ENCODE measurements at places on chromosomes 12 and 14.
A peak's percentile ranks its signal among the peaks of the same experiment; 100 is the strongest.

DNA sequence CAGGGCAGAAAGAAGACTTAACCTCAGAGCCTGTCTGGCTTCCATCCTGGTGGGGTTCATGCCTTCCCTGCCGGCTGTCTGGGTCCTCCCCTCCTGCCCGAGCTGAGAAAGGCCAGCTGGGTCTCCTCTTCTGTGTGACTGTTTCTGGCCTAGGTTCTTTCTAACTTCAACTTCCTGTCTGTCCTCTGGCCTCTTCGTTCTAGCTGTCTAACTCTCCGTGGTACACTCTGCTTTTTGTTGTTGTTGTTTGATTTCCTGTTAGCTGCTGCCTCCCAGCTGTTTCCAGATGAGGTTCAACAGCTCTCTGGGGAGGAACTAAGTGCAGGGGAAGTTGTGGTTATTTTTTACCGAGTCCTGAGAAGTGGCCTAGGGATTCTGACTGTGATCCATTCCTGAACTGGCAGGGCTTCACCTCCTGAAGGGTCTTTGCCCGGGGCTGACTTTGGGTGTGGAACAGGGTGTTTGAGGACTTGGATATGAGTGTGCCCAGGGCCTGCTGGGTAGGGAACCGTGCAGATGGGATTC, 3.2 kb downstream of the MLXIP start:
- DNase-seq: peak; percentile 97

- DNase-seq: no peak
These were observed 51.4 kb upstream of the BAZ1A start for GRCh38 chr14:34926552-34926951.

DNA sequence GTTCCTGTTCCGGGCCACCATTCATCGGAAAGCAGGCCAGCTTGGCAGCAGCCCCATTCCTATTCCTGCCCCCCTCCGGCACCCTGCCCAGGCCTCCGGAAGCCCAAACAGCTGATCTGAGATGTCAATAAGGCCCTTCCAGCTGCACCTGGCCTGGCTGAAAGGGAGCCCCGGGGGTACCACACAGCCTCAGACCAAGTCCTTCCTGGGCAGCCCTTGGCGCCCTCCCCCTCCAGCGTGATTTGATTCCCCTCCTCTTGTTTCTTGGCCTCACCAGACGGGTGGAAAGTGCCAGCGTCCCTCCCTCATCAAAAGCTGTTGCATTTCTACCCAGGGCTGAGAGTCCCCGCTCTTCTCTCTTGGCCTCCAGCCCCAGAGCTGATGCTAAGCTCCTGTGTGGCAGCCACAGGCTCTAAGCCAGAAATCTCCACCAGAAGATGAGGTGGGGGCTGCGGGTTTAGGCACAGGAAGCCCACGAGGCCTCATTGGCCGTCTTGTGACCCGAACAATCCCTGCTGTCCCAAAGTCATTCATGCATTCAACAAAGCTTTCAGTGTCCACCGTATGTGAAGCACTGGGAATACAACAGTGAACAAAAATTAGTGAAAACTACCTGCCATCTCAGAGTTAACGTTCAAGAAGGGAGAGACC, 215.4 kb downstream of the SLC41A2 start:
- no peak for DNase-seq

DNA sequence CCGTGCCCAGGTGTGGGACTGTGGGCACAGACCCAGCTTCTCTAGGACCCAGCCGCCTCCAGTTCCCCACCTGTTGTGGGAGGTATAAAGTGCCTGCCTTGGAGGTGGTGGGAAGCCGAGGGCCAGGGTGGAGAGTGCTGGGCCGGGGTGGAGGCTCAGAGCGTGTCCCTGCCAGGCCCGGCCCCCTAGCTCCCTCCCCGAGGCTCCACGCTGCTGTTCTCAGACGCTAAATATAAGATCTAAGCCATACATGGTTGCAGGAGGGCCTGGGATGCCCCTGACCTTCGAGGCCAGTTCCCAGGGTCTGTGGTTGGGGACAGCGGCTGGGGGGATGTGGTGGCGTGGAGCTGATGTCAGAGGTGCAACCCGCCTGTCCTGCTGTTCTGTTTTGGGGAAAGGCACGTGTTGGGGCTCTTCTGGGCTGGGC, 10.8 kb downstream of the INF2 start:
- no peak for DNase-seq
